ENCODE measurements at places on chromosomes 13 and 19. TPM values are rescaled to one million over a fixed set of nuclear protein-coding genes. Genes with fewer than 3 reads are reported as not detected.

GRCh38 chr19:47549261-47549862, 23.6 kb downstream of the ZNF541 start:
- no peak for DNase-seq

DNA sequence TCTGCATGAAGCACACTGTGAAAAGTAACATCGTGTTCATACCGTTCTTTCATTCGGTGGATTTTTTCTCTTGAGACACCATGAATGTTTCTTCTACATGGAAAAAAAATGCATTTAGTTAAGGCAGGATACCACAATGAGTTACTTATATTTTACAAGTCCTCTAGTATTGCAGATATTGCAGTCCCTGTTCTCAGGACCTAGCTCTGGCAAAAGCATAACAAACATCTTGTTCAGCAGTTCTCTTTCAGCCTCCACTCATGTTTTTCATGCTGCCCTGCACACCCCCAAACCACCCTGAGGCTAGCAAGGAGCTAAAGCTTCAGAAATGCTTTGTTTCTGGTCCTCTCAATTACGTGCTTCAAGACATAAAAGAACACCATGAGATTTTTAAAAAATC, 24.8 kb downstream of the N4BP2L1 start:
- DNase-seq: no peak

- DNase-seq: no peak
Observed at GRCh38 chr19:18286973-18287635, 5.7 kb upstream of the JUND start.

DNA sequence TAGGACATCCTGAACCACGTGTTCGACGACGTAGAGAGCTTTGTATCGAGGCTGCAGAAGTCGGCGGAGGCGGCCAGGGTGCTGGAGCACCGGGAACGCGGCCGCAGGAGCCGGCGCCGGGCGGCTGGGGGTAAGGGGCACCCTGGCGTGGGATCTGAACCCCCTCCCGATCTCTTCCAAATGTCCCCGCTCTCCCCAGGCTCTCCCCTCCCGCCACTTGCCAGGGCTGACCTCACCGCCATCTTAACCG, 6.0 kb downstream of the EPS8L1 start:
- no peak for DNase-seq

DNA sequence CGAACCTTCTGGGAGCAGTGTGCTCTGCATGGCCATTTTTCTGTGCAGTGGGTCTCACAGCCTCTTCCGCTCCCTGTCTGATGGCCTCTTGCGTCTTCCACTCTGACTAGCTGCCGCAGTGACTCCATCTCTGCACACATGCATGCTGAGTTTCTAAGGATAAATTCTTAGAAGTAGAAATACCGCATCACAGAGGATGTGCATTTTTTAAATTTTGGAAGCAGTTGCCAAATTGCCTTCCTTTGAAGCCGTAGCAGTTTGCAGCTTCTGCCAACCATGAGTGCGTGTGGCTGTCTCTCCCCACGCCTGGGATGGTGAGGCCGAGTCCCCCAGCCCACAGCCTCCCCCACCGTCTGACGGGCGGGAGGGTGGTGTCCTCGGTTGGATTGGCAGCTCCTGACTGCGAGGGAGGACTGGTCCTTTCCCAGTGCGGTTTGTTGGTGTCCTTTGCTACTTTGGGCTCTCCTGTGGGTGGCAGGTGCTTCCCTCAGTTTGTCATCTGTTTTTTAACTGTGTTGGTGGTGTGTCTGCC, 9.8 kb downstream of the FZR1 start:
- DNase-seq: no peak

- no peak for DNase-seq
Observed at GRCh38 chr19:1566392-1567115, 1.6 kb downstream of the MEX3D start.

- DNase-seq: no peak
Observed at GRCh38 chr13:78046331-78046730, 127.7 kb upstream of the EDNRB start.

GRCh38 chr19:10686661-10687517, 14.3 kb upstream of the QTRT1 start:
- no peak for DNase-seq

DNA sequence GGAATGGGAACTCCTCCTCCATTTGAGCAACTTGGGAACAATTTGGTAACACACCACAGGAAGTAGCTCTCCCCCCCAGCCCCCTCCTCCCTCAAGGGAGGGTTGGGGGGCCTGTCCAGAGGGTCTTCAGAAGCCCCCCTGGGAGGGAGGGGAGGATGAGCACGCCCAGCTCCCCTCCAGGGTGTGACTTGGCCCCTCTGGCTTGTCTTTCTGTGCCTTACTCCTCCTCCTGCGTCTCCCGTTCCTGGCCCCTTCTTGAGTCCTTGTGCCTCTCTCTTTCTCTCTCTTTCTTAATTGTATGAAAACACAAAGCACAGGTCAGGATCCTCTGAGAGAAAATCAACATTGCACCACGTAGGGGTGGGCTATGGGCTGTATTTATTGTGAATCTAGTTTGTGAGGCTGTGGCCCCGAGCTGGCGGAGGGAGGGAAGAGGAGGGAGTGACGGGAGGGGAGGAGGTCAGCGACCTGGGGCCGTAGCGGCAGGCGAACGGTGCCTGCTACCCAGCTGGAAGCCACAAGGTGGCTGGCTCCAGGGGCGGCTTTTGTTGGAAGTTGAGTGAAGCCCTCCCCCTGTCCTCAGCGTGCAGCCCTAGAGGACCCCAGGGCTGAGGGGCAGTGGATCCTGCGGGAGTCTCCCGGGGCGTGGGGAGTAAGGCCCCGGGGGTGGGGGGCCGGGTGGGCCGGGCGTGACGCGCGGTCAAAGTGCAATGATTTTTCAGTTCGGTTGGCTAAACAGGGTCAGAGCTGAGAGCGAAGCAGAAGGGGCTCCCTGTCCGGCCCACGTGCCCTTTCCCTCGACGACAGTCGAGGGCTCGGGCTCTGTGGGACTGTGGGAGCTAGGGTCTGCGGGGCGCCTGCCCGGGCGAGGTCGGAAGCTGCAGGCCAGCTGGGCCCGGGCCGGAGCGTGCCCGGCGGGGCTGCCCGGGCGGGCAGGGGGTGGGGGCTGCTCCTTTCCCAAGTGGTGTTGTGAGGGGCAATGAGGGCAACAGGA, 6.4 kb downstream of the LYL1 start:
- no peak for DNase-seq

GIPR gene
- total RNA-seq: 4.6 TPM

IGFLR1 gene
- 109 TPM for total RNA-seq

HSD11B1L gene
- 2.8 TPM for total RNA-seq

ZNF841 gene
- 27.3 TPM for total RNA-seq

KCNC3 gene
- total RNA-seq: 2.2 TPM
